ENCODE measurements at places on chromosomes 12 and 14. TPM values are rescaled to one million over a fixed set of nuclear protein-coding genes. Genes with fewer than 3 reads are reported as not detected.
A peak's percentile ranks its signal among the peaks of the same experiment; 100 is the strongest.

DNA sequence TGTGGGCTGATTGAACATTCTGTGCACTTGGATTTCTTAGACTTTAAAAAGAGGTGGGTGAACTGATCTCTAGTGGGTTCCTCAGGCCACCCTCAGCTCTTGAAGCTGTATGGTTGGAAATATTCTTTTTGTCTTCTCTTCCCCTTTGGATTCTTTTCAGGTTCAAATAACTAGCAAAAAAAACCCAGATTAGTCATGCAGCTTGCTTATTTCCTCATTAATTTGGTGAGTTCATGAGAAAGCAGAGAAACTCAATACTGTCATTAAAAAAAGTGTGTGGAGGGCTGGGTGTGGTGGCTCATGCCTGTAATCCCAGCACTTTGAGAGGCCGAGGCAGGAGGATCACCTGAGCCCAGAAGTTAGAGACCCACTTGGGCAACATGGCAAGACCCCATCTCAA lies 183.4 kb downstream of the ESR2 start:
- H3K4me1 ChIP-seq, result peaks cover 5% of the 10 kb centered on the region
- no peaks in the 10 kb centered on the region for H3K27me3 ChIP-seq
- no peak overlapping the region for H3K27ac ChIP-seq
- no peak for DNase-seq

- DNase-seq, result peak; percentile 75
- H3K4me3 ChIP-seq, result peak within 1 kb of the TSS; percentile 83
- H3K27me3 ChIP-seq, result peaks cover 60% of the 10 kb centered on the region
- peak within 1 kb of the TSS; percentile 53 for H3K27ac ChIP-seq
- H3K4me1 ChIP-seq, result peaks cover 23% of the 10 kb centered on the region
Measured at GRCh38 chr14:56117765-56118610, at the start of gene PELI2. PELI2 (plus strand) TSS chr14:56118411; CDS start chr14:56118661, 250 bp downstream.

Gene CAPZA3
- total RNA-seq, result not detected

DNA sequence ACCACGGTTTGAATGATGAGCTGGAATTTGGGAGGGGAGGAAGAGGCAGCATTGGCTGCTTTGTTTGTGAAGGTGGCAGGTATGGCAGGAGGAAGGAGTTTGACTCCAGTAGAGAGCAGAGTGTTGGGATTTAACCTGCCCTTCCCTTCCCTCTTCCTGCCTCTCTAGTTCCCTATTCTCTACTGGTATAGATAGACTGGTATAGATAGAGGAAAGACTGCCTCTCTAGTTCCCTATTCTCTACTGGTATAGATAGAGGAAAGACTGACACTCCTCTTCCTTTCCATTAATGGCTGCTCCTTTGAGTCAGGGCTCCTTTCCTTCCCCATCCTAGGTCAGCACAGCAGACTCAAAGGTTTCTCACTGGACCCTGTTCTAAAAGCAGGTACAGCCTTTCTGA lies 8.4 kb upstream of the SYCP3 start:
- DNase-seq, result no peak
- H3K4me1 ChIP-seq, result peaks cover 20% of the 10 kb centered on the region
- H3K36me3 ChIP-seq, result peaks cover 58% of the 10 kb centered on the region
- H3K4me3 ChIP-seq, result no peak overlapping the region
- no peaks in the 10 kb centered on the region for H3K27me3 ChIP-seq

Gene MUCL1
- total RNA-seq, result not detected

Gene CDH24
- 2.5 TPM for total RNA-seq

Gene C12orf50
- 0.18 TPM for total RNA-seq
